ENCODE measurements at places on chromosomes 7 and 10.

DNA sequence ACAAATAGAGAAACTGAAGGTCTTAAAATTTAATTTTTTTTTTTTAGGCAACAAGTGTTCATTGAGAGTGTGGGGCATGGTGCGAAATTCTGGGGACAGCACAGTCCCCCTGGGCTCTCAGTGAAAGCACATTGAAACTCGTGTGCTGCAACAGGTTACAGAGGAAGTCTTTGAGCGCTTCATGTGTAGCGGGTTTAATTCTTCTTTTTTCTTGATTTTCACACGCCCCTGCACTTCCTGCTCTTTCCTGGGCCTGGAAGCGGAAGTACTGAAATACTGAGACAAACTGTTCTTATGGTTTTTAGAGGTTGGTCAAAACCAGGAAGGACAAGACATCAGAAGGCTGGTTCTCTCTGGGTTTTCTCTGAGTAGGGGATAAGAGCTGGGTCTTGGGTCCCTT lies 203.5 kb downstream of the PTEN start:
- DNase-seq, result peak; percentile 47

GRCh38 chr7:157514306-157514705 lies 177.5 kb downstream of the DNAJB6 start:
- no peak for DNase-seq

DNA sequence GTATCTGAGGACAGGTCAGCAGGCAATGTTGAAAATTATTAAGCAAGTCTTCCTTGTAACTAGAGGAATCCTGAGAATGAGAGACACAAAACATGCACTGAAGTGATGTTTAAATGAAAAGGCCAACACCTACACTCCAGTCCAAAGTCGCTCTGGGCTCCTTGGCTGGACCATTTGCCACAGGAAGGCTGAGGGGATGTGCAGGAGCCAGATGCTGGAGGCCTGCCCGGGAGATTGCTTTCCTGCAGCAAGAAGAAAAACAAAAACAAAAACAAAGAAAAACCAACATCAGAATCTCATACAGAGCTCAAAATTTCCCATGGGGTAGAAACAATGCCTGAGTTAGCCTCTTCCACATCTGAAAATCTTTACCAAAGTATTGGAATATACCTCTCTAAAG lies 157.0 kb downstream of the DGKI start:
- no peak for DNase-seq

DNA sequence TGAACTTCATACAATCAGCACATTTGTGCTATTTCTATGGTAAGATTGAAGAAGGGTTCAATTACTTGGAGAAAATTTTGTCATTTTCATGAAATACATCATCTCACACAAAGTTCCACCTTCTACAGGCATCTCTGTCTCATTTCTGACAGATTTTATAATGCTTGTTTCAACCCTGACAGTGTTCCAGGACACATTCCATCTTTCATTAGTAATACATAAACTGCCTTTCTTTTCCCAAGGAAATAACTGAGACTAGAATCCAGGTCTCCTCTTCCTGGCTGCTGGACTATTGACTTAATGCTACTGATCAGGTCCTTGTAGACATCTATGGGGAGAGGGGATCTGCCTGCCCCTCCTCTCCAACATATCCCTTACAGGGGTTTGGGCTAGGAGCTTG lies 70.1 kb upstream of the PLPP4 start:
- no peak for DNase-seq

- no peak for DNase-seq
Measured at GRCh38 chr10:101650863-101651262, 44.1 kb downstream of the FBXW4 start.

- DNase-seq, result no peak
Measured at GRCh38 chr7:65371468-65371867, 2.2 kb upstream of the ZNF92 start.

- DNase-seq, result no peak
Measured at GRCh38 chr7:49778731-49779270, 5.4 kb downstream of the VWC2 start.

GRCh38 chr7:28941633-28942032 lies 16.5 kb downstream of the TRIL start:
- no peak for DNase-seq

DNA sequence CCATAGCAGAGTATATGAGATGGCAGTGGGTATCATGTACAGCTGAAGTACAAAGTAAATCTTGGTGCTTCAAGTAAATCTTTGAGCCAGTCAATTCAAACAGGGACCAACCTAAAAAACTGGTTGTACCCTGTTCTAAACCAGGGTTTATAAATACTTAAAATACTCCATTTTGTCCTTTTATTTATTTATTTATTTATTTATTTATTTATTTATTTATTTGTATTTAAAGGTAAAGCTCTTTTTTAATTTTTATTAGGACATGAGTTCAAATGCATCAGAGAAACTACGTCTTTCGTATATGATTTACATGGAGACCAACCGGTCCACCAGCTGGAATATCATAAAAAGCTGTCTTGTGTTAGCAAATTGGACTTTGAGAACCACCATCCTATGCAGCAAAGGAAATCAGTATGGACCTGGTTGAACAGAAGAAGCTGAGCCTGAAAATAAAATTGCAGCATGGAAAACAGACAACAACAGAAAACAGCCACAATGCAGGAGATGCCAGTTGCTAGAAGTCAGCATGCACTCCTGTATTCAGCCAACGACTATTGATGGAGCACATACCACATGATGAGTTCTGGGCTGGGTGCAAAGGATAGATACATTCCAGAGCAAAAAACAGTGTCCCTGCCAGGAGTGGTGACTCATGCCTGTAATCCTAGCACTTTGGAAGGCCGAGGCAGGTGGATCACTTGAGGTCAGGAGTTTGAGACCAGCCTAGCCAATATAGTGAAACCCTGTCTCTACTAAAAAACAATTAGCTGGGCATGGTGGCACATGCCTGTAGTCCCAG lies 60.0 kb downstream of the PLXNA4 start:
- no peak for DNase-seq

GRCh38 chr10:36759141-36759805 lies 366.1 kb upstream of the ANKRD30A start:
- no peak for DNase-seq

- no peak for DNase-seq
Measured at GRCh38 chr7:50300336-50300735, 4.2 kb upstream of the IKZF1 start.

DNA sequence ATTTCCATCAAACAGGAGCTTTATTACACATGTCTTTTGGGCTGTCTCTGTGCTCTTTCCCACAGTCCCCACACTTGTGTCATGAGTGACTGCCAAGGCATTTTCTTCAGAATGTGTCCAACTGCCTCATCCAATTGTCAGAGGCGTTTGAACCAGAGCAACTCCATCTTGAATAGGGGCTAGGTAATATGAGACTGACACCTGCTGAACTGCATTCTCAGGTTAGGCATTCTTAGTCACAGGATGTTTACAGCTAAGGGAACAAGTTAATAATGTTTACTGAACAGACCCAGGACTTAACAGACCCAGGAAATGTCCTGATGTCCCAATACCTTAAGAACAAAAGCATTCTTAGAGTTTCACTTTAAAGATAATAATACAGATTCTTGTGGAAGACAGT lies 595.5 kb downstream of the REEP3 start:
- no peak for DNase-seq

- no peak for DNase-seq
Measured at GRCh38 chr10:77497748-77498147, 139.9 kb downstream of the KCNMA1 start.

- no peak for DNase-seq
Measured at GRCh38 chr7:116024826-116025809, 5.4 kb downstream of the TFEC start.

DNA sequence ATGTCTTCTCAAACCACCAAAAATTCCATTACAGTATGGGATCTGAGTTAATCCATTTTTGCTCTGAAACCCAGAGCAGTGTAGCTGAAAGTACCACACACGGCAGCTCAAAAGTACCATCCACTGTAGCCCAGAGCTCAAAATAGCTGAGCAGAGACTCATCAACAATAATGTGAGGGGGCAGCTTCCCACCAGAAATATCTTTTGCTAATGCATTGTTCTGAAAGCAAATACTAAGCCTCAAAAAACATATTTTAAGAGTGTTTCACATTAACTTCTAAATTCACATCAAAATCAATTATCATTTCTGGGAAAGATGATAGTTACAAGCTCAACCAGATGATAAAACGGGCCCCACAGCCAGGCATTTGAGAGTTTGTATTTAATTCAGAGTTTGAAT lies 73.7 kb downstream of the ABLIM1 start:
- DNase-seq, result no peak

- no peak for DNase-seq
Measured at GRCh38 chr10:112950714-112951358, 789 bp downstream of the TCF7L2 start.

- no peak for DNase-seq
Measured at GRCh38 chr10:49090696-49091380, 24.5 kb downstream of the VSTM4 start.

DNA sequence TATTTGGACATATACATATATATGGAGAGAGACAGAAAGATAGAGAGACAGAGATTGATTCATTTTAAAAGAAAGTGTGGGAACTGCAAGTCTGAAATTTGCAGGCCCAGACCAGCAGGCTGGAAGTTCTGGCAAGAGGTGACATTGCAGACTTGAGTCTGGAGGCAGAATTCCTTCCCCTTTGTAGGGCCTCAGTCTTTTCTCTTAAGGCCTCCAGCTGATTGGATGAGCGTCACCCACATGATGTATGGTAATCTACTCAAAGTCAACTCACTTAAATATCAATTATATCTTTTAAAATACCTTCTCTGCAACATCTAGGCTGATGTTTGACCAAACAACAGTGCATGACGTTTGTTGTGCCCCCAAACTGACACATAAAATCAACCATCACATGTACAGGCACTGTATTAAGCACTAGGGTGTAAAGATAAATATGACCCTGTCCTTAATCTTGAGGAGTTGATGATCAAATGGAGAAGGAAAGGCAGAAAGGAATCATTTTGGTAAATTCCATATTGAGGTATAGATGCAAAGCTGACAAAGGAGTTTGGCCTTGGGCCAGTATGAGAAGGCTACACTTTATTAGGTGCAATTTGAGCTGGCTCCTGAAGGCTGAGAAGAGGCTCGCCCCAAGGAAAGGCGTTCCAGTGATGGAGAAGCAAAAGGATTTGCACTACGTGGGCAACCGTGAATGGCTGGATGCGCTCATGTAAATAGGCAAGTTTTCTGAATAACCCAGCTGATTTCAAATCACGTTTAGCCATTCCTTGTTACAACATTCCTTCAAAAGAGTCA lies 52.6 kb downstream of the BPGM start:
- no peak for DNase-seq

DNA sequence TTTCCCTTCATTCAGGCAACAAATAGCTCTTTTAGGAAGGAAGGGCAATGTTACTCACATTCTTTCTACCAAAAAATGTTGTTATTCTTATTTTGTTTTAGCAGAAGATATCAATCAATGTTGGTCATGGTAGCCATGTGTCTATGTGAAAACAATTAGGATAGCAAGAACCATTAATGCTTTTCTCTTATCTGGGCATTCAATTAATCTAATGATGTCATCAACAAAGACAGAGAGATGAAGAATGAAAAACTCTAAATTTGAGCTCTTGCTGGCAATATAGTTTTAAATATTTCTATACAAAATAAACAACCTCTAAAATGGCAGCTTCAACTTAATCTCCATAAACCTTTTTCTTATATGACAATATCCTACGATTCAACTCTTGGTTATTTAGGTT lies 353.7 kb upstream of the ANKRD30A start:
- DNase-seq, result no peak

DNA sequence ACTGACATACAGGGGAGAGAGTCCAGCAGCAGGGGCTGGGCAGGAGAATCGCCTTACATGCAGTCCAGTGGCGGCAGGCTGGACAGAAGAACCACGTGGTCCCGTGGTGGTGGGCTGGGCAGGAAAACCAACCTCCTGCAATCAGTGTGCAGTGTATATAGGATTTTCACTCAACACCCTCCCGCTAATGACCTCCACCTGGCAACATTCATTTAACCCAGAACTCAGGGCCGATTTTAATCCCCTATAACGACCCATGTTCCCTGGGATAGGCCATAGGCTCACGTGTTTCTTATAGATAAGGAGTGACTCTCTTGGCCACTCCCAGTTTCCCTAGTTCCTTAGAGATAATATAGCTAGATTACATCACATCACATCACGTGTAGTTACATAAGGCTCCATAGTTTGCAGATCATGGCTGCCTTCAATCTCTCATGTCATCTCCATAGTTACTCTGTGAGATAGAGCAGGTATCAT lies 19.4 kb downstream of the MTURN start:
- no peak for DNase-seq

GRCh38 chr10:48258105-48258504 lies 16.4 kb downstream of the FRMPD2 start:
- no peak for DNase-seq

DNA sequence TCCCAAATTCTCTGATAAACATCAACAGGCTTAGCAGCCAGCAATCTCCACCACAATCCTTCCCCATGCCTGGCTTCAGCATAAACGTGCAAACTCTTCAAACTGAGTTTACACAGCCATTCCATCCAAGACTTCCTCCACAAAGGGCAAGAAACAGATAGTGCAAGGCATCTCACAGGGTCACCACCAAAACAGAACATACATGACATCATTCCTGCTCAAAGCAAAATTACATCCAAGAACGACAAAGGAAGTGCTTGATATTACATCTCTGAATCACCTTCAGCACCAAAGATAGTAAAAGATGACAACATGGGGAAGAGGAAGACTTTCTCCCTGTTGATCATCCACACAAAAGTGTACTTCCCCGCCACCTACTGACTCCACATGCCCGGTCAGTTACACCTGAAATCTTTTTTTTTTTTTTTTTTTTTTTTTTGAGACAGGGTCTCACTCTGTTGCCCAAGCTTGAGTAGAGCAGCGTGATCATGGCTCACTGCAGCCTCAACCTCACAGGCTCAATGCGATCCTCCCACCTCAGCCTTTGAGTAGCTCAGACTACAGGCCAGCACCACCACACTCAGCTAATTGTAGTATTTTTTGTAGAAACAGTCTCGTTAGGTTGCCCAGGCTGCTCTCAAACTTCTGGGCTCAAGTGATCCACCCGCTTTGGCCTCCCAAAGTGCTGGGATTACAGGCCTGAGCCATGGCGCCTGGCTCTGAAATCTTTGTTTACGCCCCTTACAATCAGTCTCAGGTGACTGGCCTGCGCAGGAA lies 127.5 kb downstream of the PARD3 start:
- DNase-seq, result no peak

DNA sequence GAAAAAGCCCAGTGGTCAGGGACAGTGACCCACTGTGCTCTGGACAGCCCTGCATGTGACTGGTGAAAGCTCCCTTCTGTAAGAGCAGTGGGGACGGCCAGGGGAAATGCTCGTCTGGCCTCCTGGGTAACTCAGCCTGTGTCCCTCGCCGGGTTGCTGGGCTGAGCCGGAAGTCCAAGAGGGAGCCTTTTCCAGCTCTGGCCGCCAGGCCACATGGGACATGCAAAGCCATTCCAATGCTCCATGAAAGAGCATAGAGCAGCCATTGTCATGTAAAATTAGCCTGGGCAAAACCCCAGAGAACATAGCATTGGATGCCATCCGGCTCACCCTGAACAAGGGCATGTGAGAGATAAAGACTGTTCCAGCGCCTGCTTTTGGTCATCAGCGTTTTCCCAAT lies 64.9 kb upstream of the ADRB1 start:
- no peak for DNase-seq
